ENCODE measurements at places on chromosomes 6 and 20.
A peak's percentile ranks its signal among the peaks of the same experiment; 100 is the strongest.

DNA sequence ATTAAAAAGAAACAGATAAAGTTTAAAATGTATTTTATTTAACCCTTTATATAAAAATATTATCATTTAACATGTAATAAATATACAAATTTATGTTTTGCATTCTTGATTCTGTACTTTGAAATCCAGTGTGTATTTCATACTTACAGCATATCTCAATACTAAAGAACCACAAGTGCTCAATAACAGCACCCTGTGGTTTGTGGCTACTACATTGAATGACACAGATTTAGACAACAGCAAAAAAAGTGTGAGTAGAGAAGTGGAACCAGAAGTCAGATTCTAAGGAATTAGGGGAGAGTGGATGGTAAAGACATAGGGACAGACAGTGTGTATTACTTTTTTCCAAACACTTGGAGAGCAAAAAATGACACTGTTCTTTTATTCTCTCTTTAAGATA lies 524.5 kb downstream of the BMP2 start:
- no peak for DNase-seq

DNA sequence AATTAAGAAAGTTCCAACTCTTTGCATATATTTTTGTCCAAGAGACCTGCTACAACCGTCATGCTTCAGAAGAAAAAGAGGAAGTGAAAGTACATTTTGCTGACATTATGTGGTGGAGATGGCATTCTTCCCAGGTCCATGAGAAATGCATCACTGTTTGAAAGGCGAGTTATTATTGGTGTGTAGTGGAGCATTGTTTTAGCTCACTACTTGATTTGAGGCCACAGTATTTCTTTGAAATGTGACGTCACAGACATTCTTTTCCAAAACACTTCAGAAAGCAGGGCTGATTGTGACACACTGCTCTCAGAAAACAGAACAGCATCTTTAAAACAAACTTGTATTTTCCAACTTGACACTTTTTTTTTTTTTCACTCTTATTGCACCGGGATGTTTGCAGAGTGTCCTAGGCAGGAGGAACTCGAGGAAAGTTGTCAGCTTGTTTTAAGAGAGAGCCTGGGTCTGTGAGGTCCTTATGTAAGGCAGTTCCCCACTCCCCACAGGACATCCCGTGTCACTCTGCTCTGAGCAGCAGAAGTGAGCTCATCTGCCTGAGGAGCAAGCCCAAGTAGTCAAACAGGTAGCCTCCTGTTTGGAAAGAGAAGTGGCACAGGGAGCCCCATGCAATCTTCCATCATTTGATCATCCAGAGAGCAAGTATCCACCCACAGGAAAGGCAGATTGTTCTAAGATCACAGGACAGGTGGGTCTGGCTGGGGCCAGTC lies 1.1 kb downstream of the SPTLC3 start:
- peak; percentile 10 for DNase-seq

- no peak for DNase-seq
These were observed 288.0 kb upstream of the PLCB4 start for GRCh38 chr20:8780915-8781314.

DNA sequence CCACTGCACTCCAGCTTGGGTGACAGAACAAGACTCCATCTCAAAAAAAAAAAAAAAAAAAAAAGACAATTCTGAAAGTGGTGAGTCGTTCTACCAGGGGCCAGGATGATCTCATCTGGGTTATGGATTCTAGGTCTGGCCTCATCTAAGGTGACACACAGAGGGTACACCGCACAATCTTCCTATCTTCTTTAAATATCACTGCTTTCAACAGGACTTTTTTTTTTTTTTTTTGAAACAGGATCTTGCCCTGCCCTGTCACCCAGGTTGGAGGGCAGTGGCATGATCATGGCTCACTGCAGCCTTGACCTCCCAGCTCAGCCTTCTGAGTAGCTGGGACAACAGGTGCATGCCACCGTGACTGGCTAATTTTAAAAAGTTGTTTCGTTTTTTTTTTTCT lies 67.7 kb downstream of the SLC16A10 start:
- no peak for DNase-seq

DNA sequence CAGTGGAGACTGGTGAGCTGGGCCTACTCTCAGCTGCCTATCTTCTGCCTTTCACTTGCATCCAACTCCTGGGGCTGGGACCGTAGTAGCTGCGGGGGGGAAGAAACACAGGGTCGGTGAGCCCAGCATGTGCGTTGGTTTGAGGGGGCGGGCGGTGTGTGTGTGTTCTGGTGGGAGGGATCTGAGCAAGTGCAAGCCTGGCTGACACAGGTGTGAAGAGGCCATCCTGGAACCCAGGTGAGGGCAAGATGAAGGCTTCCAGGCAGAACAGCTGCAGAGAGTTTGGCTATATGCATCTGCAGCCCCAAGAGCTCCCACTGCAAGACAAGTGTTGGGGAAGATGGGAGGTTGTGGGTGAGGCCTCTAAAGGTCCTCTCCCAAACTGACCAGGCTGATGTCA lies 30.6 kb downstream of the MOCS1 start:
- no peak for DNase-seq

- no peak for DNase-seq
These were observed 18.0 kb downstream of the HECA start for GRCh38 chr6:139152892-139153271.

- DNase-seq: no peak
These were observed 163.6 kb upstream of the CENPW start for GRCh38 chr6:126176282-126176681.
